IMR-90 (cell line): ENCODE measurements at places on chromosomes 2 and 18.
A peak's percentile ranks its signal among the peaks of the same experiment; 100 is the strongest.

DNA sequence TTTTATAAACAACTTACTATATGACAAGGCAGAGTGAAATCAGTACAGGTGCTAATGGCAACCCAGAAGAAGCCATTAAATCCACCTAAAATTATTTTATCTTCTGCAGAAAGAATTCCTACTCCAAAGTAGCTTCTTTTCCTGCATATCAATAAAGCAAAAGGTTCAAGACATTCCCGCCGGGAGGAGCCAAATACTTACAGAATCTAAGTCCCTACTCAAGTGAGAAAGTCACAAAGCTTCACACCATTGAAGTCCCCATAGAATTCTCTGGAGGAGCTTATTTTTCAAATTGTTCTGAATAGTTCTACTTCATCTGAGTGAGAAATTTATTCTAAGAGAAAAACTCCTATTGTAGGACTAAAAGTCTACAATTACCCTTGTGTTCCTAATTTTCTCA is 233.7 kb upstream of the HNRNPA3 start:
- DNase-seq = no peak

GRCh38 chr2:168697668-168698121 is 104.7 kb upstream of the NOSTRIN start:
- peak; percentile 30 for DNase-seq

DNA sequence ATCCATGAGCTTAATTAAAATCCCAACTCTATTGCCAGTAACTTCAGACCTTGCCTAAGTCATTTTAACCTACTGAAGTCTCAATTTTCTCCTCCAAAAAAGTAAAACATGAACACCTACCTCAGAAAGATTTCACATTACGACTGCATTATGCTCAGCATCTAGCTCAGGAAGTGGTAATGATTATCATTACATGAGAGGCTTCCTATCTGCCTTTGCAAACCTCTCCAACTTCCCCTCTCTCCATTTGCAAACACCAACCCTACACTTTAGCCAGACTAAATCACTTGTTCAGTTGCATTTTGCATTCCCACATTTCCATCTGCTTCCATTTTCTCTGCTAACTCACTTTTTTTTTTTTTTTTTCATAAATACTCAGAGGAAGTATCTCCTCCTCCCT is 6.8 kb downstream of the SLC38A11 start:
- DNase-seq = no peak

GRCh38 chr2:149745396-149746230 is 158.0 kb upstream of the MMADHC start:
- DNase-seq = no peak

- no peak for DNase-seq
Observed at GRCh38 chr2:109715313-109715805, 78.7 kb upstream of the RGPD5 start.
